ENCODE measurements at places on chromosomes 16 and 17. TPM values are rescaled to one million over a fixed set of nuclear protein-coding genes. Genes with fewer than 3 reads are reported as not detected.
A peak's percentile ranks its signal among the peaks of the same experiment; 100 is the strongest.

Gene RAB26
- 27.2 TPM for total RNA-seq

GRCh38 chr17:353213-353837 lies 718 bp upstream of the RPH3AL start:
- no peak for DNase-seq

DNA sequence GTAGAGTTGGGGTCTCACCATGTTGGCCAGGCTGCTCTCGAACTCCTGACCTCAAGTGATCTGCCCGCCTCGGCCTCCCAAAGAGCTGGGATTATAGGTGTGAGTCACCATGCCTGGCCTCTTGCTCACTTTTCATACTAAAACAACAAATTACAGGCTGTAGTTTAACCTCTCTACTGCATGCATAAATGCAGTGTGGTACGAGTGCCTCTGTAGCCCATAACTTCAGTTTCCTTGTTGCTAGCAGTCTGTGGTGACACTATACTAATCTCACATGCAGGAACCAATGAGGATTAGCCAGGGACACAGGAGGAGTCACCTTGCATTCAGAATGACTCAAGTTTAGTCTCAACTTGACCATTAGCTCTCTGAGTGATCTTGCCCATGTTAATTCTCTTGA lies 20.1 kb downstream of the HMOX2 start:
- no peak for DNase-seq

- DNase-seq, result no peak
Measured at GRCh38 chr17:64340557-64340956, 50.1 kb downstream of the PECAM1 start.

Gene ADGRG3
- 1.4 TPM for total RNA-seq

DNA sequence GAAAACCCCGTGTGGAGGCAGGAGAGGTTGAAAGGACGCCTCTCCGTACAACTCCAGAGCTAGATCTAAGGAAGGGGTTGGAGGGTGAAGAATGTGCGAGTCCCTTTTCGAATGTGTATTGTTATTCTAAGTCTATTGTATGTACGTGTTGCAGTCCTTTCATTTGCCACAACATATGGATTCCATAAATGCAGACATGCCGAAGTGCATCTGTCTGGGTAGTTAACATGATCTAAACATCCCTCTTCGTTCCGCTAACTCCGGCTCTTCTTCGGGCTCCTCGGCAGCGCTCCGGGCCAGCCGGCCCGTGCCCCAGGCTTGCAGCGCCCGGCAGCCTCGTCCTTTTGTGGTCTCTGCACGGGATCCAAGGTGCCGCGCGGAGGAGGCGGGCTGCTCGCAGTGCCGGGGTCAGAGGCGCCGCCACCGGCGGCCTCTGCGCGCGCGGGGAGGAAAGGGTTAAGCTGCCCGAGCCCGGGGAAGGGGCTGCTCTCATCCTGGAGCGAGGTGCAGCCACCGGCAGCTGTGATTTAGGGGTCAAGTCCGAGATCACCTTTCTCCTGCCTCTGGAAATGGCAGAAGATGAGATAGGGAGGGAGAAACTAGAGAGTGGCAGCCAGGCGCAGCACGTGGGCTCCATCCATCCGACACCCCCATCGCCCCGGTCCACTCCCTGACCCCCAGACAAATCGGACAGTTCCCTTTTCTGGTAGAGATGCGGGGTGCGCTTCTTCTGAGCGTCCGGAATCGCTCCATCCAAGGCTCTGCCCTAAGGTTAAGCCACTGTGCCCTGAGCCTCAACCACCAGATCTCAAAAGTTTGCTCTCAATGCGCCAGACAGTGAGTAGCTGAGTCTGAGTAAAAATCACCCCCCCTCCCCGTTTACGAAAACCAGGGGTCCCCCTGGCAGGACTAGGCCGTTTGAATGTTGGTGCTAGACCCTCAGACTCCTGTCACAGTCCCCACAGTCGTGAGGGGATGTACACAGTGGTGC lies 15.1 kb upstream of the ZFHX3 start:
- DNase-seq, result no peak

DNA sequence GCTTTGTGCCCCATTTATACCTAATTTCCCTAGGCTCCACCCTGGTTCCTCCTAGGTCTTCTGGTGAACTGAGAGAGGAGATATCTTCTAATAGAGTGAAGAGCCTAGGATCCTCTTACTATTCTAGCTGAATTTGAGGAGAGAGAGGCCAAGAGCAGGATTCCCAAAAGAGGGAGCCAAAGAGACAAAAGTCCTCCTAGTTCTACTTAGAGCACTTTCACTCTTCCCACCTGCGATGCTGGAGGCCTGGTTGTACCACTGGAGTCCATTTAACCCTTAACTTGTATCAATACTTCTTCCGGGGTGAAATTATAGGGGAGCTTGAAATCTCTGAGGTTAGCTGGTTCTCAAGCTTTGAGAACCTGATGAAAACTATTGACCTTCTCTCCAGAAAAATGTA lies 3.4 kb upstream of the SSH2 start:
- DNase-seq, result no peak

Gene CDIP1
- total RNA-seq, result 17.1 TPM

DNA sequence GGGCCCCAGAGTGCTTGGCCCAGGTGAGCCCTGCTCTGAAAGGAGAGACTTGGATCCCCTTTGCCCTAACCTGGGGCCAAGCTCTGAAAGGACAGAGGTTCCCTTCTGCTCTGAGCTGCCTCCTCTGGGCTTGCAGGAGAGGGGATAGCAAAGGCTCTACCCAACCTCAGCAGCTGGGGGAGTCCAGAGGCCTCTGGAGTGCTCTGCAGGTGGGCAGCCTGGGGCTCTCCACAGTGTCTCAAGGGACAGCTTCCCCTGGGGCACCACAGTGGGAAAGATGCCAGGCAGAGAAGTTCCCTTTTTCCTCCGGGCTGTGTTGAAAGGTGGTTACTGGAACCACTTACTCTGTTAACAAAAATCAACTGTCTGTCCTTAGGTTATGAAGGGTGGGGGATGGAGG lies 48.2 kb upstream of the MGAT5B start:
- no peak for DNase-seq

DNA sequence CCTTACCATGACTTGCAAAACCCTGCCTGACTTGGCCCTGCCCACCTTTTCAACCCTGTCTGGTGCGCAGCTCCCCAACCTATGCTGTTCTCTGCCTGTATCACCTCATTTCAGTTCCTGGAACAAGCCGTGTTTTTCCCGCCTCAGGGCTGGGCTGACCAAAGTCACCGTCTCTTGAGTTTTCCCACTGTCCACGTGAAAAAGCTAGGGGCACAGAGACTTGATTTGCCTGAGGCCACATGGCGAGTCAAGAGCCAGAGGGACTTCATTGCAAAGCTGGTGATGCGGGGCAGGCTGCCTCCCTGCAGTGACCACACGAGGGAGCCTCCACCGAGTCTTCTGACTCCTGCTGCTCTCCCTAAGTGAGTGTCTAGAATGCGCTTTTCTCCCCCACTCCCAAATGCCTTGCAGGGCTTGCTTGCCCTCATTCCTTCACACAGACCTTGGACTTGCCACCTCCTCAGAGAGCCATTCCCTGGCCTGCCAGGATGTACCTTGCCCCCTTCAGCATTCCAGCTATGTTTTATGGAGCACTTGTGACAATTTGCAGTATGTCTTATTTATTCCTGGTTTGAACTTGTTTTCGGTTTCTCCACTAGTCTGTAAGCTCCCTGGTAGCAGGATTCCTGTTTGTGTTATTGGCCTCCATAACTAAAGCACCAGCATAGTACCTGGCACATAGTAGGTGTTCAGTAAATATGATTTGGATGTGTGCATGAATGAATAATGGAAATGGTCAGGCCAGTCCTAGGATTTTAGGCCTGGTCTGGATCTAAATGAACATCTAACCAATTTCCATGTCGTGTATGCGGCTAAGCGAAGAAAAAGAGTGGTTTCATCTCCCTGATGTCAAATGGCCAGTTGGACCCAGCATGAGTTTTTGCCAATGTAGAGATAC lies 252.3 kb downstream of the SNX29 start:
- peak; percentile 77 for DNase-seq
